ENCODE measurements at places on chromosomes 7 and 10.

- DNase-seq, result no peak
Measured at GRCh38 chr7:14745076-14745475, 157.5 kb downstream of the DGKB start.

GRCh38 chr7:123208793-123209192, 9.0 kb upstream of the SLC13A1 start:
- no peak for DNase-seq

DNA sequence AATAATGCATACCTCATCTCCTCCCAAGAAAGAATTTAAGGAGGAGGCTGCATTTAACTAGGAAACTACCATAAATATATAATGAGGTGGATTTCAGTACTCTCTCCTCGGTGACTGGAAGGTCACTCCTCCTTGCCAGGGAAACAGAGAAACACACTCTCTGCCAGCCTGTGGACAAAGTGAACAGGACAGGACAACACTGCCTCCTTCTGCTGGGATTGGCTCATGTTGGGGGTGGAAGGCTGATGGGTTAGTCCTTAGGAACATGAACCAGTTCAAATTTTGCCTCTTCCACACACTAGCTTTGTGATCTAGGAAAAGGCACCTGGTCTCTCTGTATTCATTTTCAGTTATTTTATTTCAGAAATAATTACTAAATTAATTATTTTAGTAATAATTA, 50.6 kb upstream of the STEAP4 start:
- no peak for DNase-seq

GRCh38 chr10:93615576-93616235, 3.4 kb downstream of the PDE6C start:
- DNase-seq, result no peak

DNA sequence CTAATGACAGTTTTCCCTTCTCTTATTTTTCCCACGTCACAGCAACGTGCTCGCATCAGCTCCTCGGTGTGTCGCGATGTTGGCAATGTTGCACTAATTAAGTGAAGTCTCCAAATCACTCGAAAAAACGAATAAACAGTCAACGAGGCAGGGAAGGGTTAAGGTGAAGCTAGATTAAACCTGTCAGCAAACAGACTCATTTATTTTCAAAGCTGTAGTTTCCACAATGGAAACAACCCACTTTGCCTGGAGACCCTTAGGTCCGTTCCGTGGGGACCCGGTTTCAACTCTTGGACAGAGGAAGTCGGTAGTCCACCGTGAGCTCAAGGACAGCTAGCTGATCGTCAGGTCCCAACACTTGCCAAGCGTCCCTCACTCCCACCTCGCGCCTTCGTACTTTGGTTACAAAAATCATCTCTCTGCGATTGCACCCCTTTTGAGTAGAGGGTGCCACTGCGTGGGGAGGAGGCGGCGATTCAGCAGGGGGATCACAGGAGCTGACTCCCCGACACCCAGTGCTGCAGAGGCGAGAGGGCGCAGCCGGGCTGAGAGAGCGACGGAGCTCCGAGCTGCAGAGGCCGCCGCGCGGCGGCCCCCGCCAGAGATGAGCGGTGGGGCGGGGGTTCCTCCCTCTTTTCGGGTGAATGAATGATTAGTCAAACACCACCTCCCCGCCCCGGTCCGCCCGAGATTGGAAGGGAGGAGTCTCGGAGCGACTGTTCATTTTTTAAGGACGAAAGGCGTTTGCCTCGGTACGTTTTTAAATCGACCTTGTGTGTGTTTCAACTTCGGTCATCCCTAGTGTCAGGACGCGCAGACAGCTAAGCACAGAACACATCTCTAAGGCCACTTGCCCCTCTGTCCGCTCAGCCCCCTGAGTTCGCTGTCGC, 1.3 kb upstream of the BMPER start:
- no peak for DNase-seq

GRCh38 chr10:108989976-108990375, 933.3 kb downstream of the XPNPEP1 start:
- DNase-seq, result no peak

DNA sequence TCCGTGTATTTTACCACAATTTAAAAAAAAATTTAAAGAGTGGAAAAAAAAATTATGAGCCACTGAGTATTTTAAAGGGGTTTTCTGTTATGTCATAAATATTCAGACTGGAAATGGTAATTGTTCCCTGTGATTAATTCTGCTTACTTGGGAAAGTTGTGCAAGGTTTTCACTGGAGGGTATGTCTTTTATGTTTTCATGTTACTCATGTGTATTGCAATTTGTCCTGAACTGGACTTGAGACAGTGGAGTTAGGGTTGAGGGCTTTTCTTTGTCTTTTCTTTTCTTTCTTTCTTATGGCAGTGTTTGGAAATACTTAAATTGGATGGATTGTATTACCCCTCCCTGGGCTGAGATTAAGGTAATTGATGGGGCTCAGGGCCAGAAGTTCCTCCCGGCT, 257.7 kb downstream of the BAMBI start:
- DNase-seq, result no peak

GRCh38 chr7:156379324-156380070, 261.1 kb upstream of the RNF32 start:
- DNase-seq, result no peak

DNA sequence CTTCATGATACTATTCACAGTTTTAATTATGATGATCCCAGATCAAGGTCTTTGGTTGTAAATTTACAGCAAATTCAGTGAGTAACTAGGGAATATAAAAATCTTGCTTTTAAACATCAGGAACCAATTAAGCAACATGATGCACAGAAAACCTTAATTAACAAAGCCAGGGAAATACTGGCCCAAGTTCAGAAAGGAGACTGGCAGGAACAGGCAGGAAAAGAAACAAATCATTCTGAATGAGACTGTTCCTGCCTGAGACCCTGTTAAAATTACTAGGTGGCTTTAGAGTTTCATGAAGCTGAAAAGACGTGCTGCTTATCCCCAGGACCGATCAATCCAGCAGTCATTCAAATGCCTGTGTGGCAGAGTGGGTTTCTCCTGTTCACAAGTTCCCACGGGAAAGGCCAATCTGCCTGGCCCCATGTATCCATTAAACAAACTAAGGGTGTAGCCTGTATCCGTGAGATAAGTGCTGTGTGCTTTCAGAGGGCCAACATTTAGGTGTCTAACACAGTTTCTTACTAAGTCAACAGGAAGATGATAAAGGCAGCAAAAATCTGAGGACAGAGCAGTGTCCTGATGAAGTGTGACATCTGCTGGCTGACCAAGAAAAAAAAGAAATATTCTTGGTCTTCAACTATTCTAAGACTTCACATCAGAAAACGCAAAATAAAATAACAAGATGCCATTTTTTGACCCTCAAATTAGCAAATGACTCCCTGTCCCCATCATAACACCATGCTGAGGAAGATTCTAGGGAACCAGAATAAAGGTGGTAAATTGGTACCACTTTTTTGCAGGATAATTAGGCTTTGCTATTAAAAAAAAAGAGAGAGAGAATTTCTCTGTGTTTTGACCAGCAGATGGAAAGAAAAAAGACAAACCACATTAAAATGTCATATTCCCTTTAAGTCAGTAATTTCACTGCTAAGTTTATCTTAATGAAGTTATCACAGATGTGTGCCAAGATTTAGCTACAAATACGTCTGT, 34.2 kb downstream of the PUS7 start:
- no peak for DNase-seq

DNA sequence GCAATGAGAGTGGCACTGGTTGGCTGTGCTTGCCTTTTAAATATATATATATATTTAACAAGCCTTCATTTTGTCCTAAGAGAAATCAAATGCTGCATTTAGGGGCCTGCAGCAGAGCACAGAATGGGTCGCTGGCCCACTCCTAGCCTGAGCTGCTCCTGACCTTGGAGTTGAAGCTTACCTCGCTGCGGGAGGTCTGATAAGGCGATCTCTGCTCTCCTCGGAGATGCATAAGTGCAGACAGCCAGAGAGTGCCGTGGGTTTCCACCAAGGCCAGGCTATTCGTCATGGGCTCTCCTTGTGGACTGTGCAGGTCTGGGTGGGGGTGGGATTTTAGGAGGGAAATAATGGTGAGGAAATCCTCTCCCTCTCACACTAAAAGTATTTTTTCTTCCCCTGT, 99.5 kb upstream of the IKZF1 start:
- no peak for DNase-seq

DNA sequence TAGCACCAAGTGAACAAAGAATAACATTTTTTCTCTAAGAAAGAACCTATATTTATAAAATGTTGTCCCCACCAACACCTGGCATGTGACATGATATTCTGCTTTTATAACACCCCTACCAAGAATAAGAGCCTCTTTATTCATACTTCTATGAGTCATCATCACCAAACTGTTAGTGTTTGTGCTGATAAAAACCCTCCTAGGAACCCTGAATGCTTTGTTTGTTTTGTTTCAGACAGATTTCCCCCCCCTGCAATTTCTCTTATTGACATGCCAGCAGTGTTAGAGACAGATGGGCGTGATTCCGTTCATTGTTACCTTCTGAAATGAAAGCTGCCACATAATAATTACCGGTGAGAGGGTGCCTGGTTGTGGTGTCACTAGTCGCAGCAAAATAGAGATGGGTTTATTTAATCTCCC, 651.1 kb downstream of the SORCS1 start:
- DNase-seq, result no peak

- no peak for DNase-seq
Measured at GRCh38 chr10:98088186-98088971, 46.1 kb upstream of the R3HCC1L start.

DNA sequence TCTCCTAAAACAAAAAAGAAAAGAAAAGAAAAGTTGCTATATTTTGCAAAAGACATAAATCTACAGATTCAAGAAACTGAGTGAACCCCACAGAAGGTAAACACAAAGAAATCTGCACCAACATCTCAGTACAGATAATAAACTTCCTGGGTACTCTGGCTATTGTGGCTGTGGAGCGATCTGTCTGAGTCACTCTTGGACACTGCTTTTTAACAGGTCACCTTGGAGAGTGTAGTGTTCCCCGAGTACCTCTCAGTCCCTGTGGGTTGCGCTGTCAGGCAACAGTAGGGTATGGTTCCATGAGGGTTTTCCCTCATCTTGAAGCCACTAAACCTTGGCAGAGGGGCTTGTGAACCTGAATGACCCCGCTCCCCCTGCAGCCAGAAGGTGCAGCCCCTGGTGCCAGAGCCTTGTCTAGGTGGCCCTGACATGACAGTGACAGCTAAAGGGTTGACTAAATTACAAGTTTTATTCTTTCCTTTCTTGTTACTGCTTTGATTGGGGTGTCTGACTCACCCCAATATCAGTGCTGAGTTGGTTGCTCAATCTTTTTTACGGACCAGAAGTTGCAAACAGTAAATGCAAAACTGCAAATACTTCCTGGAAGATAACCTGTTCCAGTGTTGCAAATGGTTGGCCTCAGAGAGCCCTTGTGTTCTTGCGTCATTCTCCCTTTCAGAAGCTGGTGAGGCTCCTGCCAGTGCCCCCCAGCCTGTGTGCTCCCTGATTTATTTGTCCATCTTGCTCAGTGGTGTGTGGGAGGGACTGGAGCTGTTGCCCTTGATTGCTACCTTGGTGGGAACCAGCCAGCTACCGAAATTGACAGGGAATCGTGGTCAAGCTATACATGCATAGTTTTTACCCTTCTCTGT, 30.6 kb downstream of the POR start:
- no peak for DNase-seq

- no peak for DNase-seq
Measured at GRCh38 chr7:21851559-21851967, 94.1 kb downstream of the CDCA7L start.

GRCh38 chr10:120770496-120770895, 80.7 kb upstream of the WDR11 start:
- no peak for DNase-seq

DNA sequence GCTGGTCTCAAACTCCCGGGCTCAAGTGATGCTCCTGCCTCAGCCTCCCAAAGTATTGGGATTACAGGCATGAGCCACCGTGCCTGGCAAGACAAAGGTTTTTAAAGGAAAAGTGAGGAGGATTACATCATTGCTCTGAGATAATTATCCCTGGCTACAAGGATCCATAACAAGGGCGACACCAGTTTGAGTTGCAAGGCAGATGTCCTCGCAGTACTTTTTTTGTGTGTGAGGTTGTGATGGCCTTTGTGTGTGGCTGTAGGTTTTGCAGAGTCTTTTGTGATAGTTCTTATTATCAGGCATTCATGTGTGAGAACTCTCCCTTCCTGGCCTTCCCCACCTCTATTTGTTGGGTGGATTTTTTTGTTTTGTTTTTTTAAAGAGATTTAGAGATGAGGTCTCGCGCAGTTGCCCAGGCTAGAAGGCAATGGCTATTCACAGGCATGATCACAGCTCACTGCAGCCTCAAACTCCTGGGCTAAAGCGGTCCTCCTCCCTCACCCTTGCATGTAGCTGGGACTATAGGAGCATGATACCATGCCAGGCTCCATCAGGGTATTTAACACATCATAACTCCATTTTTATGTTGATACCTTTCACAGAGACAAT, 10.0 kb downstream of the BTBD16 start:
- DNase-seq, result no peak

GRCh38 chr10:32446536-32447406, 831 bp downstream of the CCDC7 start:
- DNase-seq, result no peak

- no peak for DNase-seq
Measured at GRCh38 chr7:127751490-127752448, 99.8 kb downstream of the SND1 start.

DNA sequence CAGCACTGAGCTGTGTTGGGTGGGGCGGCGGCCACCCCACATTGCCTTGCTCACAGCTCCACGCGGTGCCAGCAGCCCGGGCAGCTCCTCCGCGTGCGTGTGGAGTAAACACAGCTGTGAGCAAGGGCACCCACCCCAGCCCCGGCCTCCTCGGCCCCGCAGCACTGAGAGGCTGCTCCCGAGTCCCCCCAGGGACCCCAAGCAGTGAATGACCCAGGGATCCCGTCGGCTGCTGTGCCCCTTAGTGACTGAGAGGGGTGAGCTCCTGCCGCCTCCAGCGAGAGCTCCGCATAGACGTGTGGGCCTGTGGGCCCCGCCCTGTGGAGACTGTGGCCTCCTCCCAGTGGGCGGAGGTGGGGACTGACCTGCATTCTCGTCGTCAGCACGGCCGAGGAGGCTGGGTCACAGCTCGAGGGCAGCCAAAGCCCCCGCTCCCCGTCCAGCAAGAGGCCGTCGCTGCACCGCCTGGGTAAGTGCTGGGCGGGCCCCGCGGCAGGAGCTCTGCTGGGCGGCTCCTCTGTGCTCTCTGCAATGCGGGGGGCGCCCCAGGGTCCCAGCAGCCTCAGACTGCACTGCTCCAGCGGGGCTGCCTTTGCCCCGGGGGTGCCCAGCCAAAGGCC, 29.9 kb upstream of the UTF1 start:
- DNase-seq, result no peak

DNA sequence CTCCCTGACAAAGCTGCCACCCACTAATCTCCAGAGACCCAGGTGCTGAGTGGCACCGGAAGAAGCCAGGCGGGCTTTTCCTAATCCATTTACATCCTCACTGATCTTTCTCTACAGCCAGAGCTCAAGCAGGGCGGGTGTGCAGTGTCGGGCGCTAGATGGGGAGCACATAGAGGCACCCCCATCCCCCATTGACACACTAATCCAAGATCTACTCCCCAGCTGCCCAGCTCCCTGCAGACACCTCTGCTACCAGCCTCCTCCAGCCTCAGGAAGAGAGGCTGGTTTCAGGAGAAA, 22.2 kb downstream of the FRMPD2 start:
- DNase-seq, result no peak

GRCh38 chr7:875051-875450, 1.3 kb upstream of the GET4 start:
- DNase-seq, result no peak

All from activated CD4-positive, alpha-beta T cell treated with anti-CD3 and anti-CD28 coated beads, Interleukin-2, amount 50 U/mL, for 4 hours (primary cell).